ENCODE measurements at places on chromosomes 12 and 14. TPM values are rescaled to one million over a fixed set of nuclear protein-coding genes. Genes with fewer than 3 reads are reported as not detected.

DNA sequence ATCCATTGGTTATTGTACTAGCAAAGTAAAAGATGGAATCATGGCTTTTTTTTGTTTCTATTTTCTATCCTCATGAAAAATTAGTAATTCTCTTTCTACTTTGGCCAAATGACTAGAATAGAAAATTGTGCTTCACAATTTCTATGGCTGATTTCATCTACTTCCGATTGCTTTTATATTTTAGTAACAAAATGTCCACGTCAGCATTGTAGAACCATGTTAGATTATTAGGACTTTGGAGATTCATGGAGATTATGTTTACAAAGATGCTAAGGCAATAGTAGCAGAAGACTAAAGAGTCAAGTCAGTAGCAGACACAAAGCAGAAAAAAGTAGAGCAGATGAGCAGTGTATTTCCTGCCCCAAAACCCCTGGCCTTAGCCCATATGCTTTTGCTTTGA lies 113.6 kb downstream of the C12orf42 start:
- no peak for DNase-seq

MRPL52 gene
- 82.0 TPM for polyA plus RNA-seq

MDGA2 gene
- polyA plus RNA-seq, result not detected

- DNase-seq, result no peak
Observed at GRCh38 chr12:130849561-130850417, 10.7 kb upstream of the STX2 start.

- DNase-seq, result no peak
Observed at GRCh38 chr12:46815809-46816208, 10.0 kb downstream of the SLC38A4 start.

- no peak for DNase-seq
Observed at GRCh38 chr12:84658877-84659276, 253.7 kb downstream of the SLC6A15 start.

GRCh38 chr14:71658261-71658860 lies 273.9 kb upstream of the RGS6 start:
- DNase-seq, result no peak

- DNase-seq, result no peak
Observed at GRCh38 chr12:26108915-26109314, 15.9 kb downstream of the BHLHE41 start.

DNA sequence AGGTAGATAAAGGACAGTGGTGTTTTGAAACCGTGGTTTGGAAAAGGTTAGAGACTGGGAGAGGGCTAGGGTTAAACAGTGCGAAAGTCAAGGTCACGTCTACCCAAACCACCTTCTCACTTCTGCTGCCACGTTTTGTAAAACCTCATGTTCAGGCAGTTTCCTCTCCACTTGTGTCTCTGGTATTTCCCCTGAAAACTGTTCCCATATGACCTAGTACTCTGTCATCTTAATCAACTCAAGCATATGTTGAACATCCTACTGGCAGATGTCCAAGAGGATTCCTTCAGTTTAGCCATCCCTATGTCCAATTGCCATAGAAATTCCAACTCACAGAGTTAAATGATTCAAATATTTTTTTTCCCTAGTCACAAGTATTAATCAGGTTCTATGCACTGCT lies 17.4 kb downstream of the CLEC4C start:
- DNase-seq, result no peak

DNA sequence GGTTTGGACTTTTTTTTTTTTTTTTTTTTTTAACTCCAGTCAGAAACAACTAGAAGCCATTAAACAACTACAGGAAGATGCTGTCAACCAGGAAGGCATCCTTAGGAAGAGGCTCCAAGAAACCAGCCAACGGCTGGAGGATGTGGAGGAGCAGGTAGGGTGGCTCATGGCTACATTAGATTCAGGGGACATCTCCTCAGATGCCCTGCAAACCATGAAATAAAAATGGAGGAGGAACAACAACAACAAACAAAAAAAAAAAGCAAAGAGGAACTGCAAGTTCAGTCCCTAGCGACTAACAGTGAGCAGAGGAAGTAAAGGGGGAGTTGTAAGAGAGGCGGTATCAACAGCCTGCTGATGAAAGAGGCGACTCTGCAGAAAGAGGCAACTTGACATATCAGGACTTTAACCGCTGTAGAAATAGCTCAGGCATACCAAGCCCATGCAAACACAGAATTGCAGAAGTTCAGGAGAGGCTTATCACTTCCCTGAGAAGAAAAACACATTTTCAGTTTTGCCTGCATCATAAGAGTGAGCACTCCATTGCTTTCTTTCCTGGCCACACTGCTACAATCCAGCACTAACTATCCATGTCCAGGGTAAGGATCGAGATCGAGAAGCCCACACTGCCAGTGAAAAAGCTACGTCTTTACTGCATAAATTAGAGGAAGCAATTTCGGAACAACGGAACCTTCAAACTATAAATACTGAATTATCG lies 103.5 kb upstream of the BCAT1 start:
- DNase-seq, result no peak

DNA sequence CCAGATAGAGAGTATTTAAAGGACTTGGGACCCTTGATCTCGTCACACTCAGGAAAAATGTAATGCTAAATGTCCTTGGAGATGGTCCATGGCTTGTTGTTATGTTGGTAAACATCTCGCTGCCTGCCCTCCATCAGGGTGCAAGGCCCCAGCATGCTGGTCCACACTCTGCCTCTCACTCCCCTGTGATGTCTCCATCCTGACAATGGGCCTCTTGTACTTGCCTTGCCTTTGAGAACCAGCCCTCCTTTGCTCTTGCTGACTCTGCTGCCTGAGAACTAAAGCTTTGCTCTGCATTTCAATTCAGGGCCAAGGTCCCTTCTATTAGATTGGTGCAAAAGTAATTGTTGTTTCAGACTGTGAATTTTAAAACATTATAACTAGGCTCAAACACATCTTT lies 131.0 kb upstream of the LMNTD1 start:
- no peak for DNase-seq

GRCh38 chr12:79826267-79827128 lies 108.4 kb downstream of the PPP1R12A start:
- DNase-seq, result no peak

GRCh38 chr12:1093166-1093751 lies 102.2 kb downstream of the ERC1 start:
- DNase-seq, result no peak

GRCh38 chr14:84859116-84859515 lies 670.8 kb upstream of the FLRT2 start:
- no peak for DNase-seq

TAS2R9 gene
- not detected for polyA plus RNA-seq

DNA sequence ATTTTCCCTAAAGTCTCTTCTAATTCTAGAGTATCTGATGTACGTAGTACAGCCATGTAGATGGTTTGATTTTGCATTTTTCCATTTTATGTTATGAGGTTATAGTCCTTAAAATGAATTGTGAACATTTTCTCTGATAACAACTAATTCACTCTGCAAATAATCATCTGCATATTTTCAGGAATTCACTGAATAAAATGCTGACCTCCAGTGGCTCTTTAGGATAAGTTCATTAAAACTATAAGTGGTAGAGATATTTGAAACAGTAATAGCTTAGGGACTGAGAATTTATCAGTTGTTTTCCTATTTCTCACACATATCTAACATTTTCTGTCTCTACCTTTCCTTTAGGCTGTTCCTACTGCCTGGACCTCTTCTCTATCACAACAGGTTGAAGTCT lies 4.4 kb downstream of the MSRB3 start:
- no peak for DNase-seq

NTS gene
- not detected for polyA plus RNA-seq

FSCB gene
- polyA plus RNA-seq, result not detected

GRCh38 chr12:25710128-25710527 lies 157.0 kb upstream of the LMNTD1 start:
- DNase-seq, result no peak

GRCh38 chr14:49868720-49869114 lies 16.1 kb upstream of the NEMF start:
- DNase-seq, result no peak

BMP4 gene
- polyA plus RNA-seq, result 6.5 TPM

LAG3 gene
- polyA plus RNA-seq, result 0.09 TPM

- no peak for DNase-seq
Observed at GRCh38 chr14:97290065-97290464, 492.9 kb downstream of the VRK1 start.

DNA sequence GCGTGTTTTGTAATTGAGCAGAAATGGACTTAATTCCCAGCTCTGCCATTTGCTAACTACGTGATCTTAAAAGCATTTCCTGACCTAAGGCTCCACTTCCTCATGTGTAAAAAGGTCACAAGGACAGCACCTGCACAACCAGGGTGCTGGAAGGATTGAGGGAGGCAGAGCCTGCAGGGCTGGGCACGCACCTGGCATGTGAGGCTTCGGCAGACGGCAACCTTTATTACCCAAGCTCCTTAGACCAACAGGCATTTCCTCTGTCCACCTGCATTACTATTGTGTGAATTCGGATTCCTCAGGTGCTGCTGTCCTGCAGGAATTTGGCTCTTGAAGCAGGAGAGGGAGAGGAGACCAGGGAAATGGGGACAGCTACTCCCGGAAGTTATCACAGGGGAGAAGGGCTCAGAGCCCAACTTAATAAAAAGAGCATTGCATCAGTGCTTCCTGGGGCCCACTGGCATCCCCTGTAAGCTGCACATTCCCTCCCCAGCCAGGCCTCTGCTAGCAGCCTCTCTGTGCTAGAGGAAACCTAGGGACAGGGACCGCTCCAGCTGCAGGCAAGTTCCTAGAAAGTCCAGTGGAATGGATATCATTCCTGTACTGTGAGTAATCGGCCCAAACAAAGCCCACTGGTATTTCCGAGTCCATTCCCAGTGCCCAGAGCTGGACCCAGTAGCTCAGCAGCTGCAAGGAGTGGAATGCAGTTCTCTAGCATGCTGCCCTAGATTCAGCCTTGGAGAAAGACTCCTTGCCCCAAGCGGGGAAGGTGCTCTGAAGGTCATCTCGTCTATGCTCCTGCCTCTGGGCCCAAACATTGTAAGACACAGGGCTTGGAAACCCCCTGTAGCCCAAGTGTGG lies 157.1 kb upstream of the CCND2 start:
- peak; percentile 55 for DNase-seq

SPTB gene
- 0.09 TPM for polyA plus RNA-seq

CMA1 gene
- polyA plus RNA-seq, result not detected

DNA sequence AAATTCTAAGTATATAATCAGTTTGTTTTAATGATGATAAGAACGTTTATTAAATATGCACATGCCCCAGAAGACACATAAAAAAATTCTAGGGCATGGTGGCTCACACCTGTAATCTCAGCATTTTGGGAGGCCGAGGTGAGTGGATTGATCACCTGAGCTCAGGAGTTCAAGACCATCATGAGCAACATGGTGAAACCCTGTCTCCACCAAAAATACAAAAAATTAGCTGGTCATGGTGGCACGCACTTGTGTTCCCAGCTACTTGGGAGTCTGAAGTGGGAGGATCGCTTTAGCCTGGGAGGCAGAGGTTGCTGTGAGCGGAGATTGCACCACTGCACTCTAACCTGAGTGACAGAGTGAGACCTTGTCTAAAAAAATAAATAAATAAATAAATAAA lies 4.0 kb downstream of the CD69 start:
- no peak for DNase-seq

GRCh38 chr12:102067574-102068258 lies 5.9 kb upstream of the WASHC3 start:
- no peak for DNase-seq

DNA sequence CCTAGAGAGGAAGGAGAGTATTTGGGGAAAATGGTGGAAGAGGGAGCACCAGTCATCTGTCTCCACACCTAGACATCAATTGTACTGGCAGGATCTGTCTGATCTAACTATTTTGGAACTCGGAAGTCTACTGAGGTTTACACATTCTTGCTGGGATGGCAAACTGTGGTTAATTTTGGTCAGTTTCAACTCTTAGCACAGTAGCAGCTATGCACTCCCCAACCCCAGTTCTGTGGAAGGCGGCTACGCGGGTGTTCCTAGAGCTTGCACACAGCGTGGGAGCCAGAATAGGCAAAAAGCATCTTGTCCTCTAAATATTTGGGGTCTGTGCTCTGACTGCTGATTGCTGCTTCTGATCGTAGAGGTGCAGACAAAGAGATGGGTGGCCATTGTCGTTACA lies 33.8 kb downstream of the TECPR2 start:
- no peak for DNase-seq

- DNase-seq, result no peak
Observed at GRCh38 chr12:49043856-49044258, 16.7 kb downstream of the KMT2D start.

DNA sequence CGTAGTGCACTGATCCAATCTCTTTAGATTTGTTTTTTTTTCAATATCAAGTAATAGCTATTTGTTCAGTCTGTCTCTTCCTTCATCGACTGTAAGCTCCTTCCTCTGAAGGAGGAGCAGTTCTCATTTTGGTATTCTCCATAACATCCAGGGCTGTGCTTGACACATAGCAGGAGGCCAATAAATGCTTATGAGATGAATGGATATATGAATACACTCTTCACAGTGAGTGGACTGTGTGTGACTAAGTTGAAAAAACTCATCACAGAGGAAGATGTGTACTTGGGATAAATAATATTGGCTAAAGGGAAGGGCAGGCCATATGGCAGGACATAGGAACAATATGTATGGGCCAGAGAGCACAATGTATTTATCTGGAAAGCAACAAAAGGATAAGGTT lies 205.3 kb upstream of the PRICKLE1 start:
- DNase-seq, result no peak

- no peak for DNase-seq
Observed at GRCh38 chr14:59895721-59896120, 24.2 kb upstream of the LRRC9 start.

DNA sequence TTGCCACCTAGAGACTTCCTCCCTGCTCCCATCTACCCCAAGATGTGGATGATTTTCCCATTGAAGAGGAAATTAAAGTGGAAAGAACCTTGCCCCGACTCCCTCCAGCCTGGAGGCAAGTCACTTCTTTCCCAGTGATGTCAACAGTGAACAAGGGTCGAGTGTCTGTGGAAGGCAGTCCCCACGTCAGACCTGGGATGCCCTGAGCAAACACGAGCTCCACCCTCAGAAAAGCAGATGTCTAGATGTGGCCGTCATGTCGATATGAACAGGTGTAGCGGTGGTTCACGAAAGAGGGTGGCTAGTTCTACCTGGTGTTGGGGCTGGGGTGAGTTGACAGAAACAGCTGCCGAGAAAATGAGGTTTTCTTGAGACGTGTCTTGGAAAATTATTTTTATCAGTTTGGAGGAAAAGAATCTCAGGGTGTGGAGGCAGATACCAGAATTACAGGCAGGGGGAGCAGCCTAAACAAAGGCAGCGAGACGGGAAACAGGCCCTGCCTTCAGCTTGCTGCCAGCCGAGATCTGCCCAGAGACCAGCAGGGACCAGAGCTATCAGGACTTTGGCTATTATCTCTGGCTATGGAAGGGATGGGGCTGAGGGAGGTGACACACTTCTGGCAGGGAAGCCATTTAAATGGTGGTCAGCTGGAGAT lies 25.9 kb downstream of the SYNDIG1L start:
- no peak for DNase-seq

LIN7A gene
- not detected for polyA plus RNA-seq

NRIP2 gene
- not detected for polyA plus RNA-seq

GRCh38 chr14:53376064-53376463 lies 222.9 kb upstream of the DDHD1 start:
- no peak for DNase-seq

Data from keratinocyte (primary cell).